T-helper 2 cell treated with Interferon-gamma antibody and Interleukin-4, amounts not matched to agents 5 μg/mL and 100 μg/mL, for 36 hours (primary cell): ENCODE measurements at places on chromosomes 4 and X.
A peak's percentile ranks its signal among the peaks of the same experiment; 100 is the strongest.

GRCh38 chr4:19905024-19905423 is 346.7 kb upstream of the SLIT2 start:
- H3K4me1 ChIP-seq = no peaks in the 10 kb centered on the region
- no peaks in the 10 kb centered on the region for H3K27me3 ChIP-seq
- DNase-seq = no peak

DNA sequence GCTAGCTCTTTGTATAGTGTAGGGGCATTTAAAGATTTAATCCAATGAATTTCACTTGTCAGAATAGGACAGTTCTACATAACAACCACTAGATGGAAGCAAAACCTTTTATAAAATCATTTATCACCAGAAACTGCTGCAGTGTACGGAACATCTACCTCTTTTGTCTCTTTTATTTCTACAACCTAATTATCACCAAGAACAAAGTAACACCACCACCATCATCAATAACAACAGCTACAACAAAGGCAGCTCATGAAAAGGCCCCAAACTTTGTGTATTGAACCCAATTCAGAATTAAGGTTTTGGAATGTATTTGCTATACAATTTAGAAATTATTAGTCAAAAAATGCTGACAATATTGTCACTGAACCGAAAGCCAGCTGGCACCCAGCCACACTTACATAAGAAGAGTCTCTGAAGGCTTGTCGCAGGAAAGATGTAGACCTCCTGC is 260.9 kb upstream of the RPS6KA3 start:
- H3K4me1 ChIP-seq = peaks cover 15% of the 10 kb centered on the region
- peaks cover 51% of the 10 kb centered on the region for H3K27me3 ChIP-seq
- no peak for DNase-seq
- H3K36me3 ChIP-seq = no peaks in the 10 kb centered on the region

GRCh38 chr4:48905363-48906015 is 1.1 kb downstream of the OCIAD2 start:
- no peaks in the 10 kb centered on the region for H3K27me3 ChIP-seq
- peaks cover 29% of the 10 kb centered on the region for H3K36me3 ChIP-seq
- H3K4me3 ChIP-seq = peak overlapping the region; percentile 90
- peak overlapping the region; percentile 78 for H3K27ac ChIP-seq
- H3K4me1 ChIP-seq = peaks cover 32% of the 10 kb centered on the region

DNA sequence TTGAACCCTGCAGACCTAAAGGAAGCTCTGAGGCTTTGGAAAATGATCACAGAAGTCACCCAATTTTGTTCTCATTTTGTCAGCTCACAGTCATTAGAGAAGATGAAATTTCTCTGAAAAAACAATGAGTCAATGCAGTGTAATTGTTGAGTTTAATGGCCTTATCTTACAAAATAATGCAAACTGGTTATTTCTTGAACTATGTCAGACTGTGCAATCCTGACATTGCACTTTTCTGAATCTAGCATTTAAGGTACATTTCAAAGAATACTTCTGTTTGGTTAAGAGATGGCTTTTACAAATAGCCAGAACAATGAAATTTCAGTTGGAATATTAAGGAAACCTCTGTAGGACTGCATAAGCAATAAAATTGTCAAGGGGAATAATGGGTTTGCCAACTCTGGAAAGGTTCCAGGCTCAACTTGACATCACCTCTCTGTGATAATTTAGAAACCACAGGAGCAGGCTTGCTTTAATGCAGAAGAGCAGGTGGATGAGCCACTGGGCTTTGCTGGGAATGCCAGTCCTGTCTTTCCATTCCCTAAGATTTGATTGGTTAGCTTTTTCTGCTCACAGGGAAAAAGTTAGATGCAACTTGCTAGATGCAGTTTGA is 222.8 kb downstream of the FRMPD4 start:
- no peaks in the 10 kb centered on the region for H3K4me1 ChIP-seq
- no peak overlapping the region for H3K27ac ChIP-seq
- DNase-seq = no peak
- H3K27me3 ChIP-seq = no peaks in the 10 kb centered on the region
- H3K36me3 ChIP-seq = no peaks in the 10 kb centered on the region
- no peak overlapping the region for H3K4me3 ChIP-seq

GRCh38 chr4:183478926-183479325 is 25.9 kb upstream of the ING2 start:
- H3K36me3 ChIP-seq = no peaks in the 10 kb centered on the region
- H3K4me1 ChIP-seq = no peaks in the 10 kb centered on the region
- H3K27me3 ChIP-seq = peaks cover 2% of the 10 kb centered on the region
- H3K4me3 ChIP-seq = no peak overlapping the region

DNA sequence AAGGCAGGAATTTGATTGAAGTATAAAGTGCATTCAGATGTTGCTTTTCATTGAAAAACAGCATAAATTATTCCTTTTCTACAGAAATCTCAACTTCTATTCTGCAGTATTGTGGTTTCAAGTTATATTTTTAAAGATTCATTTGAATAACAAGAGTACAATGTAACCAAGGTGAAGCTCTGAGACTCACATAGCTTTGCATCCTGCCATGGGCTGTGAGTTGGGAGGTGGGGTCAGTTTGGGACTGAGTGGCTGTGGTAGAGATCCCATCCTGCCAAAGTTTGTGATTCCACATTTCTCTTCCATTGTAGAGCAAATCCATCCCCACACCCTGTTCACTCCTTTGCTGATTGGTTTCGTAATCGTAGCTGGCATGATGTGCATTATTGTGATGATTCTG is 69.2 kb downstream of the KIT start:
- H3K4me1 ChIP-seq = no peaks in the 10 kb centered on the region
- H3K27ac ChIP-seq = no peak overlapping the region
- H3K27me3 ChIP-seq = no peaks in the 10 kb centered on the region
- no peak for DNase-seq
- H3K36me3 ChIP-seq = no peaks in the 10 kb centered on the region

GRCh38 chr4:26223155-26223554 is 97.7 kb upstream of the RBPJ start:
- H3K4me1 ChIP-seq = peaks cover 2% of the 10 kb centered on the region
- H3K4me3 ChIP-seq = no peak overlapping the region
- no peaks in the 10 kb centered on the region for H3K36me3 ChIP-seq
- no peaks in the 10 kb centered on the region for H3K27me3 ChIP-seq
- no peak overlapping the region for H3K27ac ChIP-seq

DNA sequence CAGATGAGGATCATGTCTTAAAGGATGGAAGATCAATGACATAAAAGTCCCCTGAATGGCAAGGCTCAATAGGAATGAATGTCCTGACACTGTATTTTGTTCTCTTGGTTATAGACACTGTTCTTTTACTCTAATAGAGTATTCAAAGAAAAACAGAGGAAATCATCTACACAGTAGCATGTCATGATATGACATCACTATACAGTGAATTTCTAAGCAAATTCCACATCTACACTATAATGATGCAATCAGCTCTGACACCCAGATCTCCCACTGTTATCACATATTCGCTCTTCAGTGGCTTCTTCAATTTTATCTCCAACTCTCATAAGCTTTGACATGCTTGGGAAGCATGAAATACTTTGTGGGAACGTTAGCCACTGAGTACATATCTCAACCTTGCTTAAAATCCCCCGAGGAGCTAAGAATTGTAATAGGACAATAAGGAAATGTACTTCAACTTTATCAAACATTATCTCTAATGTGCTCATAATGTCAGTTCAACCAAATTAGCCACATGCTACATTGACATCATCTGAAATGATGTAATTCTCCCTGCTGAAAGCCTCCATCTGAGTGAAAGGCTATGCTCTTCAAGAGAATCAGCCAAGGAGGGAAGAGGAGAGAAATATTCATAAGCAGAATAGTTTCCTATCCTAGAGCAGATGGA is 139.6 kb upstream of the PTCHD1 start:
- no peaks in the 10 kb centered on the region for H3K36me3 ChIP-seq
- DNase-seq = no peak
- no peaks in the 10 kb centered on the region for H3K27me3 ChIP-seq
- no peak overlapping the region for H3K4me3 ChIP-seq

GRCh38 chr4:117700111-117700892 is 334.0 kb upstream of the NDST3 start:
- H3K27me3 ChIP-seq = no peaks in the 10 kb centered on the region
- no peak overlapping the region for H3K27ac ChIP-seq
- no peak for DNase-seq
- no peaks in the 10 kb centered on the region for H3K36me3 ChIP-seq
- H3K4me3 ChIP-seq = no peak overlapping the region

DNA sequence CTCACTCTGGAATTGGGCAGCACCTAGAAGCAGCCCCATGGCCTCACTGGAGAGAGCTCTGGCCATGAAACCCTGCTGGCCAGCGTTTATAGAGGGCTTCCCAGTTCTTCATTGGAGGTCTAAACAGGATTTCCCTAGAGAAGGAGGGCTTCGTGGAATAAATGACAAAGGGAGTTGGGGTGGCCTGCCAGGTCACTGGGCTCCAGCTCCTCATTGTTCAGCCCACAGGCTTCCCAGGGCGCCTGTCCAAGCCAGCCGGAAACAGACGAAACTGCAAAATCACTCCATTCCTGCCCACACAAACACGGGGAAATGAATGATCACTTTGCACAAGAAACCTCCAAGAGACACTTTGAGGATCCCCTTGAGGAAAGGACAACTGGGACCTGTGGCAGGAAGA is 189.7 kb downstream of the TSPAN5 start:
- H3K36me3 ChIP-seq = peaks cover 33% of the 10 kb centered on the region
- H3K4me1 ChIP-seq = peaks cover 27% of the 10 kb centered on the region
- no peak overlapping the region for H3K4me3 ChIP-seq
- no peak for DNase-seq
- H3K27ac ChIP-seq = no peak overlapping the region

GRCh38 chr4:153988492-153989363 is 199.8 kb upstream of the SFRP2 start:
- H3K4me1 ChIP-seq = no peaks in the 10 kb centered on the region
- H3K27ac ChIP-seq = no peak overlapping the region
- H3K4me3 ChIP-seq = no peak overlapping the region
- peaks cover 4% of the 10 kb centered on the region for H3K27me3 ChIP-seq

- peaks cover 55% of the 10 kb centered on the region for H3K4me1 ChIP-seq
- H3K27me3 ChIP-seq = no peaks in the 10 kb centered on the region
- no peak for DNase-seq
Observed at GRCh38 chrX:129782706-129783105, 3.0 kb downstream of the SASH3 start.

DNA sequence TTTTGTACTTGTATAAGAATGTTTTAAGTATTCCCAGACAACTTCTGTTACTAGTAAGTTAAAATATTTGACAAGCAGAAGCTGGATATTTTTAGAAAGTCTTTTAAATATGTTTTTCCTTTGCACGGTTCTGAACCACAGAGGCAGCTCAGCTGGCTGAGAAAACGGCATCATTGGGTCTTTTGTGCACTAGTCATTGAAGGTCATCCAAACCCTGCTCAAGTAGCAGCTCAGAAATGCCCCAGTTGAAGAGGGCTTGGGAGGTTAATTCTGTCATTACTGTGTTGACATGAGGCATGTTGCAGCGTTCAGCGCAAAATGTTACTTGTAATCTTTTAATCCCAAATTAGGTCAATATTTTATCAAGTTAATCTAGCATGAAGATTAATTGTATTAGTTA is 383.7 kb upstream of the FAM241A start:
- H3K27ac ChIP-seq = no peak overlapping the region

DNA sequence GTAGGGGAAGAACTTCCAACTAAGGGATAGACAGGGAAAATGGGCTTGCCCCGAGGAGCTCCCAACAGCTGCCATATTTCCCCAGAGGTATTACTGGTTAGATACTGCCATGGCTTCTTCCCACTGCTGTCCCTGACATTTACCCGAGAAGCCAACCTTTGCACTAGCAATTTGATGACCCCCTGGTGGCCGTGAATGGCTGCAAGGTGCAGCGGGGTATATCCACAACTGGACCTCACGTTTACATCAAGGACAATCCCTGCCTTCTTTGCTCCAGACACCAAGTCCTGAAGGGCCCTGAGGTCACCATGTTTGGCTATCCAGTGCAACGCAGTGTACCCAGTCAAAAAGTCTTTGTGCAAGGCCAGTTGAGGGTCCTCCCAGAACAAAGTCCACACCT is 2.3 kb downstream of the SOWAHB start:
- H3K27me3 ChIP-seq = peaks cover 63% of the 10 kb centered on the region
- H3K36me3 ChIP-seq = no peaks in the 10 kb centered on the region
- no peak overlapping the region for H3K27ac ChIP-seq

DNA sequence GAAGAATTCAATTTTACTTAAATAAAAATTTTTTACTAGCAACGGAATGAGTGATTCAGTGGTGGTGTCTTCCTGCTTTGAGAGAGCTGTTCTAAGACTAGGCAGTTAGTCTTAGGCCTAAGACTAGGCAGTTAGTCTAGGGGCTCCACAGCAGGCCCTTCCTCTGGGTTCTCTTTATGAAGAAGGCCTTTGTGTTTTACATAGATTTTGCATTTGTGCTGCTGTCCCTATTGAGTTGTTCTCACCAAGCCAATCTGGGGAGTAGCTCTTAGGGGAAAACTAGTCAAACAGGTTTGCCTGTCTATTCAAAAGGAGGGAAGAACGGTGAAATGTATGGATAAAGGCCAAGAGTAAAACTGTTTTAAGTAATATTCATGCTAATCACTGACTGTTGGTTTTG is 7.6 kb downstream of the UGT8 start:
- H3K4me3 ChIP-seq = no peak overlapping the region
- H3K4me1 ChIP-seq = no peaks in the 10 kb centered on the region
- no peak for DNase-seq
- no peak overlapping the region for H3K27ac ChIP-seq

DNA sequence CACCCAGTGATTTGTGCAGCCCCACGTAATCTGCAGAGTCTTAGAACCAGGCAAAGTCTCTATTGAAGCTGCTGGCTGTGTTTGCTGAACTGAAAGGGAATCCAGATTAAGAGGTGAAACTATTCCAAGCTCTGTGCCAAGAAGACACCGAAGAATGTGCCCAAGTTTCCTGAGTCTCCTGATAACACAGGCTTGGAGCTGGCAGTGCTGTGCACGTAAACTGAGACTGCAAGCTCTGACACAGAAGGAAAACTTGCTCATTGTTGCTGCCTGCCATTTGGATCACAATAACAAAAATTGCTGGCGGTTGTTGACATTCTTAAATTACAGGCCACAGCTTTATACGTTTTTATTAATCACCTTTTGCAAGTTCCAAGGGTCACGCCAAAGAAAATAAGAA is 60.2 kb upstream of the VCX3B start:
- DNase-seq = no peak
- no peak overlapping the region for H3K27ac ChIP-seq
- no peak overlapping the region for H3K4me3 ChIP-seq
- H3K4me1 ChIP-seq = no peaks in the 10 kb centered on the region
- H3K36me3 ChIP-seq = no peaks in the 10 kb centered on the region

GRCh38 chr4:38577462-38577861 is 86.5 kb upstream of the KLF3 start:
- H3K27ac ChIP-seq = no peak overlapping the region
- H3K4me3 ChIP-seq = no peak overlapping the region
- no peaks in the 10 kb centered on the region for H3K36me3 ChIP-seq
- no peaks in the 10 kb centered on the region for H3K4me1 ChIP-seq
- DNase-seq = no peak

- no peak overlapping the region for H3K4me3 ChIP-seq
- H3K4me1 ChIP-seq = no peaks in the 10 kb centered on the region
- H3K36me3 ChIP-seq = no peaks in the 10 kb centered on the region
- peaks cover 13% of the 10 kb centered on the region for H3K27me3 ChIP-seq
- DNase-seq = no peak
- no peak overlapping the region for H3K27ac ChIP-seq
Observed at GRCh38 chrX:55167124-55167803, 52.9 kb upstream of the PAGE5 start.

- H3K36me3 ChIP-seq = no peaks in the 10 kb centered on the region
- H3K4me1 ChIP-seq = no peaks in the 10 kb centered on the region
- no peak overlapping the region for H3K27ac ChIP-seq
- H3K27me3 ChIP-seq = peaks cover 4% of the 10 kb centered on the region
Observed at GRCh38 chr4:164802301-164802901, 48.5 kb downstream of the SMIM31 start.

GRCh38 chr4:5757536-5757935 is 46.5 kb downstream of the EVC start:
- no peaks in the 10 kb centered on the region for H3K36me3 ChIP-seq
- peaks cover 3% of the 10 kb centered on the region for H3K4me1 ChIP-seq
- DNase-seq = no peak
- H3K27me3 ChIP-seq = no peaks in the 10 kb centered on the region
- H3K4me3 ChIP-seq = no peak overlapping the region
- H3K27ac ChIP-seq = no peak overlapping the region
